ENCODE measurements at places on chromosomes 6 and 20. TPM values are rescaled to one million over a fixed set of nuclear protein-coding genes. Genes with fewer than 3 reads are reported as not detected.

GRCh38 chr6:152394303-152394702, 242.9 kb downstream of the SYNE1 start:
- ATAC-seq: no peak

GRCh38 chr20:48837014-48837413, 9.2 kb upstream of the PREX1 start:
- no peak for ATAC-seq

DNA sequence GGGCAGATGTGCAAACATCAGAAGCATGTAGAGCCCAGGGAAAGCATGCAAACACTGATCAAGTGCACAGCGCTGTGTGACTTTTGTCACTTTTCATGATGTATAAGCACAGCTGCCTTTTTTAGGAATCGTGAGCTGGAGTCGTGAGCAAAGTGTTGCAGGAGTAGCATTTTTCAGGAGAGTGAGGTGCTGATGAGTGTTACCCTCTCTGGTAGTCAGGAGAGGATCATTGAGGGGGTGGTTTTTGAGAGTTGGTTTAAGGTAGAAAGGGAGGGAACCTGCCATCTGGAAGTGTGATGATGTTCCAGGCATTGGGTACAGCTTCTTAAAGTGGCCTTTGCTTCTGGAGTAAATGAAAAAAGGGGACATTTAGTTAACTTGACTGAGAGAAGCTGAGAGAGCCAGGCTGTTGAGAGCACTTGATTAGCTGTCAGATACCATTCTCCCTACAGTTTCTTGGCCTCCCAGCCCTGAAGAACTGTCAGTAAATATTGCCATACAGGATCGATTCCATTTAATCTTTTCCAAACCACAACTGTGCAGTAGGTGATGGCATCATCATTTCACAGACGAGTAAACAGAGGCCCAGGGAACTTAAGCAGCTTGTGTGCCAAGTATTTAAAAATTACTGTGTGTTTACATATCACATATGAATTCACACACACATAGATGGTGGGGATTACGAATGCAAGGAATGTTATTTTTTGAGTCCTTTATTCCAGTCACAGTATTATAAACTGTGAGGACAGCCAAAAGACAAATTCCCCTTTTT, 28.9 kb downstream of the TPD52L1 start:
- no peak for ATAC-seq

- no peak for ATAC-seq
These were observed 211.0 kb downstream of the FOXA2 start for GRCh38 chr20:22373164-22373895.

DNA sequence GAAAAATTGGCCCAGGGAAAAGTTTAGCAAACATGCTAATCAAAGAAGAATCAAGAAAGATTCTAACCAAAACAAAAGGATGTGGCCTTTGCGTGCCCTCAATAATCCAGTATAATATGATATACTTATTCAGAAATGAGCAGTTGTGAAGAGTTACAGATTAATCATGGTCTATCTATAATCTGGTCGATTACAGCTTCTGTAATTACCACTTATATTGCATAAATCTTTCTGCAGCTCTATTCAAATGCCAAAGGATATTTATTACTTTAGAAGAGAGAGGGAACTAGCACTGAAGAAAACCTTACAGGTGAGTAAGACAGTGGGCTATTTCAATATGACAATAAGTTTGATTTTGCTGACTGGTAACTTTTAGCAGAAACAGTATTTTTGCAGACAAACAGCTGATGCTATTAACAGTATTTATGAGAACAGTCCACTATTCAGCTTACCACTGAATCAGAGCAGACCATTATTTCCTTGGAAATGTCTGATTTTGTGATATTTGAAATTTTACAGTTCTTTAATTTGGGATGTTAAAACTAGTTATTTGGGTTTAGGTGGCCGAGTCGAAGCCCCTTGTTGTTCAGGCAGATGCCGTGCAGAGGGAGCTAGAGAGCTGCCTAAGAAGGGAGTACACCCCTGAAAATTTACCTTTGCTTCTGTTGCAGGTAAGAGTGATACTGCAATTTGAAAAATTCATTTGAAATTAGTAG, 92.2 kb downstream of the CEP57L1 start:
- ATAC-seq: peak; percentile 69

- ATAC-seq: no peak
These were observed 1.3 kb downstream of the C20orf202 start for GRCh38 chr20:1204576-1204975.

The CNR1 gene
- 0.72 TPM for total RNA-seq

The C6orf58 gene
- not detected for total RNA-seq

The PTGIS gene
- total RNA-seq: 2.9 TPM

The PLN gene
- 1.5 TPM for total RNA-seq

The CEP43 gene
- total RNA-seq: 10.8 TPM

The MTFR2 gene
- total RNA-seq: 4.3 TPM

All from esophagus mucosa (tissue), 1 donor.